ENCODE measurements at places on chromosomes 2 and 18.

DNA sequence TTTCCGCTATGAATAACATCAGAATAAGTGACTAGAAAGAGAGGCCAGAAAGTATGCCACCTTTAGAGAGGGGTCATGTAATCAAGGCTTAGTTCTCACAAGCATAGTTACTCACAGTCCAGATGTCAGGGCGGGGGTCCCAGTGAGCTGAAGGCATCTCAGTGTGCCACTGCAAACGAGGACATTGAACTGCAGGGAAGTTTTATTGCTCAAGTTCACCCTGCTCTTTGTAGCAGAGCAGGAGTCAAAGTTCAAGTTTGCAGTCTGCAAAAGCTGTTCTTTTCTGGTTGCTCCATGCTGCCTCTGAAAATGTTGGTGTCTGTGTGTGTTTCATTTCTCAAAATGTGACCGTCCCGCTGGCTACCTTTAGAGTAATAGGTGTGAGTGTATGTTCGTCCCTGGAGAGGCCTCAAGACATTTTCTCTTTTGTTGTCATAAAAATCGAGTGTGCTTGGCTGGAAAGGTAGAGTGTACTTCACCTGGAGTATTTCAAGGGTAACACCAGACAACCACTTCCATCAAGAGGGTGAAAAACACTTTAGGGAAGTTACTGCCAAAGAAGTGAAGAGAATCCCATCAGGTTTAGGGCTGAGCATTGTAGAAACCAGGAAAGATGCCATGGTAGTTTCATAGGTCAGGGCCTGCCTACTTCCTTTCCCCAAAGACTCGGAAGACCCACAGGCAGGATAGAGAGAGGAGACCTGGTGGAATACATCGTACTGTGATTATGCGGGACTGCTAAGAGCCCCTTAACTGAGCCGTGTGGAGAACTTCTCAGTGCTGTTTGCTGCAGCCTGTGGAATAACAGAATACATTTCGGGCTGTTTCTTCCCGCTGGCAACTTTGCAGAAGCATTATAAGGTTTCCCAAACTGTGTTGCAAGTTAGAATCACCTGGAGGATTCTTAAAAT lies 89.9 kb downstream of the LYPD6 start:
- no peak for DNase-seq

DNA sequence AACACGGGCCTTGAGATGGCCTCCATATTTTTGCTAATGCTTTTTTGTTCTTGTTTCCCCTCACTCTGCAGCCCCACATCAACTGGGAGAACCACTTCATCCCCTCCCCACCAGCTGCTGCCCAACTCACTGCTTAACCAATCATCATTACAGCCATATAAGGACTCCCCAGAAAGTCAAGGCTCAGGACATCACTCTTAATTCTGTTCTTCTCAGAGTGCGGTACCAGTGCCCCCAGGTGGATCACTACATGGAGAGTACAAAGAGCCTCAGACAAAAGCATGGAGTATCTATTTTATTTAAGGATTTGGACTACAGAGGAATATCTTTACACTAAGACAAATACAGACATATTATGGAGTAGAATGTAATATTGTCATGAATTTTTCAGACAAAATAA lies 340.6 kb downstream of the PAX3 start:
- DNase-seq: no peak

- no peak for DNase-seq
Observed at GRCh38 chr2:231928481-231928880, 2.3 kb upstream of the NPPC start.

- no peak for DNase-seq
Observed at GRCh38 chr18:69495338-69495737, 94.7 kb downstream of the DOK6 start.

DNA sequence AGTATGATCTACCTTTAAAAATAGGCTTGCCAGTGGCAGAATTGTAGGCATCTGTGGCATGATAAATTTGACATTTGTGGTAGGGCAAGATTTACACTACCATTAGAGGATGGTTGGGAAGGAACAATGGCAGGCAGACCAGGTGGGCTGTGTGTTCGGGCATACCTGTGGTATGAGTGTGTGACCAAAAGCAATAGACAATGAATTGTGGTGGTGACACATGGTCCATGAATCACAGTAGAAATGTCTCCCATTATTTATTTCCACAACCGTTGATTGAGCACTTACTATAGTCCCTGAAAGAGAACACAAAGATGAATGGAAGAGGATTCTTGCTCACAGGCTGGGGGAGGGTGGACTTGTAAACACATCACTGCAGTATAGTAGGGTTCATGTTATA lies 29.9 kb upstream of the RUFY4 start:
- DNase-seq: no peak

- no peak for DNase-seq
Observed at GRCh38 chr2:150472511-150472899, 15.0 kb downstream of the RND3 start.

DNA sequence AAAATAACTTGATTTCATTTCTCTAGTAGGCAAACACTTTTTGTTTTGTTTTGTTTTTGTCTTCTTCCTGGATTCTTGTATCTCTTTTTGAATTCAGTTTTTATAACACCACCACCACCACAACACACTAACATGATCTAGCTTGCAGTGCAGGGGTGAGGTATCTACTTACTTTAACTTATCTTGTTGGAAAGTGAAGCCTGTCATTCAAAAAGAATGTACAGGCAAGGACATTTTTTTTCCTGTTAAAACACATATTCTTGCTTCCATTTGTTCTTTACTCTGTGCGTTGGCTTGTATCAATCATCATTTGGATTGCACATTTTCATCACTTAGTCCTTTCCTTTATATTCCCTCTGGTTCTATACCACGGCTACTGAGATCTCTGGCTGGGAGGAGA lies 824.2 kb downstream of the PLCL1 start:
- no peak for DNase-seq

DNA sequence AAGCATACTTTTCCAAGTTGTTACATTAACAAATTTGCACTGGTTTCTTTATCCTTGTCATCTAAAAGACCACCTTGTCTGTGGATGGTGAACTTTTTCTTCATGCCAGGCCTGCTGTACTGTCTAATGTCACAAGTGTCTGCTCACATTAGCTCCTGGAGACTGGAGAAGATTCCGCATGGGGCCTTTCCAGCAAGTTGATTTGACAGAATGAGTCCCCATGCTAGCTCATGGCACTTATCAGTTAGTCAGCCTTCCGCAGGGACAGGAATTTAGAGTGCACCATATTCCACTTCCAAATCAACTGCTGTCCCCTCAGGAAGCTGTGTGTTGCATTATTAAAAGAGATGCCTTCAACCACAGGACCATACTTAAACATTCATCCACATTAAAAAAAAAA lies 41.4 kb upstream of the LRPPRC start:
- DNase-seq: no peak

DNA sequence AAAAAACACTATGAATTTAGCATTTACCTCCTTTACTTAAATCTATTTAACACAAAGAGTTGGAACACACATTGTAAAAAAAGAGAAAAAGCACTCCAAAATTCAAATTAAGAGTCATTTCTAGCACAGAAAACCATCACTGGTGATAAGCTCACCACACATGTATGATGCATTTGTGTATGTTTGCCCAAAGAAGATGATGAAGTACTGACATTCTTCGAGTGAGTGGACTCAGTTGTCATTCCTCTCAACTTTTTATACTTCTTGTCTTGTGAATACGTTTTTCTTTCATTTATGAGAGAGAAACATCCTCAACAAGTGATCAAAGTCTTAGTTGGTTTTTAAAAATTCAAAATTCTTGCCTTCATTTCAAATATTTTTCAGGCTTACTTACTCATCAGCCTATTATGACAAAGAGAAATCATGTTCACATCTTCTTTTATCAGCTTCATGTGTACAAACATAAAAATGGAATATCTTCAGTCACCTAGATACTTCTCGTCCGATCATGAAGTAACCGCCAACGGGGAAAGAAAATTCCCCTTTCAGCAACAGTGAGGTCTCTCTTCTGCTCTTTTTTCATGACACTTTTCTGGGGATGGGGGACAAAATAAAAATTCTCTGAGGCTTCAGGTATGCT lies 1.5 kb downstream of the DSEL start:
- DNase-seq: no peak

All from cerebellar nuclear complex (tissue), 1 donor.